Cardiac muscle cell (in vitro differentiated cells and primary cell): ENCODE measurements at places on chromosomes 1 and 21.

GRCh38 chr1:153882296-153882912, 40.4 kb downstream of the GATAD2B start:
- no peak for DNase-seq

DNA sequence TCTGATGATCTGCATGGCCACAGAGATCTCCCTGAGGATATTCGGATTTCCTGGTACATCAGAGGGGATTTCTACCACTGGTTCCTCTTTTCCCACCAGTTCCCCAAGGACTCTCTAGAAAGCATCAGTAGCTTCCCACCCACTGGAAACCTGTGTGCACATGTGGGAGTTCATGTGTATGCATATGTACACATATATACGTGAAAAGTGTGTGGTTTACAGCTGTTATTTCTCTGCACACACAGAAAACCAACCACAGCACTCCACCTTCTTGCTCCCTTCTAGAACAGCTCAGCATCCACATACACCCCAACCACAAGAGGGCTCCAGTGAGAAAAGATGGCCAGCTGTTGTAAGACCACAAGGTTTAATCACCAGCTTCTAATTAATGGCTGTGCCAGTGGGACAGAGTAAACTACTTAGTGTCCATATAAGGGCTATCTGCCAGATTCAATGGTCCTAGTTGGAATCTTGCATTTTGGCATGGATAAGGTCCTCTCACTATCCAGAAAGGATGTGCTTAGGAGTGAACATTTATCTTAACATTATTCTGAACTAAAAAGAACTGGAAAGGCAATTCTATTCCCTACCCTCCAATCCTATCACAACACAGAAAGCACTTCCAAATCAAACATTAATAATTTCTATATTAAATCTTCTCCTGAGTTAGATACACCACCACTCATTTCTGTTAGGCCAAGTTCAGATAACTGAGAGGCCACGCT, 24.1 kb downstream of the GPR3 start:
- peak; percentile 80 for DNase-seq

- DNase-seq: no peak
Measured at GRCh38 chr21:31887391-31887841, 14.6 kb downstream of the HUNK start.

DNA sequence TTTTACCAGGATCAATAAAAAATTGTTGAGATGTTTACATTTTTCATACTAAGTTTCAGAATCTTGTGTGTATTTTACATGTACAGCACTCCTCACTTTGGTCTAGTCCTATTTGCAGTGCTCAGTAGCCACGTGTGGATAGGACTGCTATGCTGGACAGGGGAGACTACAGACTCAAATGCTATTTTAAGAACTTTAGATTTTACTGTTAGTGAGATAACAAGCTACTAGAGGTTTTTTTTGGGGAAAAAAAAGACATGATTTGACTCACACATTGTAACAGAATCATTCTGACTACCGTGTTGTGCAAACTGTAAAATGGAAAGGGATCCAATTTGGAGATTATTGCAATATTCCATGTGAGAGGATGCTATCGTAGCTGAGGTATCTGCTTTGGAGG, 418.9 kb upstream of the PRMT6 start:
- peak; percentile 12 for DNase-seq

DNA sequence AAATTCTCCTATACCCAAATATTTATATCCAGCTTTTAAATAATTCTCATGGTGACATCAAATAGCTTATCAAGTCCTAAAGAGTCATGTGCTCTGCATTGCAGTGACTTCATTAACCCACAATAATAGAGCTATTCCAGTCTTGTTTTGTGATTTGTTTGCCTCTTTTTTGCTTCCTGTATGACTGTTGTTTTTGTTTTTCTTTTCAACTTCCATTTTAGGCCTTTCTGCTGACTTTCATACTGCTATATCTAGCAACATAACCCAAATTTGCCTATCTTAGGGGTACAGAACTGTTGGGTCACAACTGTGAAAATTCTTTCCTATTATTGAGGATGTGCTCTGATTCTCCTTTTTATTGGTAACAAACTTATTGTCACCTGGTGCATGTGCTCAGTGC, 30.3 kb downstream of the SPATA17 start:
- no peak for DNase-seq

DNA sequence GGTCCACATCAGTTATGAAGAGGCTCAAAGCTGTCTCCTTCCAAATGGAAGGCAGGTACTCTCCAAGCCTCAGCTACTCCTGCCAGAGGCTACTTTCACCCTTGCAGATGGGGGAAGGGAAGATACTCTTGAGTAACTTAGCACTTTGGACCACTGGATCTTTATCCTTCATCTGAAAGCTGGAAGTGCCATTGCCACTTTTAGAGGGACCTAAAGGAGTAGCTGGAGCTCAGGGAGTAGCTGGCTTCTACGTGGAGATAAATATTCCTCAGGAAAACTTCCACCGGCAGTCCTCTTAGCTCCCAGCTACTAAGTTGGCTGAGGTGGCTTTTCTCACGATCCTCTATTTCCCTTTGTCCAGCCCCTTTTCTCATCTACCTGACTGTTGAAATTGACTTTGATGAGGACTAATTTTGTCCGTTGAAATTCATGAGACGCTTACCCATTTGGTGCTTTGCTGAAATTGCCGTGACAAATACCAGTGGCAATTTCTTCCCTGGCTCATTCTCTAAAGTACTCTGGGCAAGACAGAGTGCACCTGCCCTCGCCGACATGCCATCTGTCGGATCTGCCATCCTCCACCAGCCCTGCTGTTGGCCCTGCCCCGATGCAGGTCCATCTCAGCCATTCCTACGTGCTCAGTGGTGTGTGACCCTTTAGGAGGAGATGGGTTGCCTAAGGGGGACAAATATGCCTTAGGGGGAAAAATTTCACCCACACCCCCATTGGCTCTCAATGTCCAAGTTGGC, 13.6 kb downstream of the IGSF21 start:
- no peak for DNase-seq

DNA sequence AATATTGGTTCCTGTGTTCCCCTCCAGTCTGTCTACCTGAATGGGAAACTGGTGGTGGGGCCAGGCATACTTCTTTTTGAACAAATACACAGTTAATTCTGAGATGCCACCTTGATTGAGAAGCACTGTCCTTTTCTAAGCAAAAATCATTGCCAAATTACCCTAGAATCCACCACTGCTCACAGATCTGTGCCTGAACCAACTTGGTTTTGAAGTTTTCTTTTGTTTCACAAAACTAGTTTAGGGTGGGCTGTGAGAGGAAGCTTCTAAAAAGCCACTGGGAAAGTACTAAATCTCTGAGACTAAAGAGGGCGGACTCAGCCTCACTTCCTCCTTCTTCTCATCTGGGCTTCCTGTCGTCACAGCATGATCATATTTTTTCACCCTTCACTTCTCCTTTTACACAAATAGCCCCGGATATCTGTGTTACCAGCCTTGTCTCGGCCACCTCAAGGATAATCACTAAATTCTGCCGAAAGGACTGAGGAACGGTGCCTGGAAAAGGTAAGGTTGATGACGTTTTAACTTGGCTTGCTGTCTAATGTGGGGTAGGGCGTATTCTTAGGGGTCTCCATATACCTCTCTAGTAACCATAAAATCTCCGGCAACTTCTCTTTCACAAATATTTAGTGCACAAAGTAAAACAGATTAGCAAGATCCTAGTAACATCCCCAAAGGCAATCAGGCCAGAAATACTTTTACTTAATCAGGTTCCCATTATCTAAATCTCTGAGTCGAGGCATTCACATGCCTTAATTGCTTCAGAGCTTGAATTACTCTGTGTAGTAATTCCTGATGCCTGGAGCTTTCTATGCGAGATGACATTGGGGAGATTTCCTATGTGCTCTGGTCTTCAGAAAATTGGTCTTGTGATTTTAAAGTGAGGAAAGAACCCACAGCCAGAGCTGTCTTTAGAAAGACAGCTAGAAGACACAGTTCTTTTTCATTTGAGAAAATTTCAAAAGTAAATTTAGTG, at the start of gene CD53:
TSS of gene CD53 (plus strand) at position 404 of the 976 bp plus-strand sequence. CDS start 18,261 bp downstream, outside the sequence.
- no peak for DNase-seq

DNA sequence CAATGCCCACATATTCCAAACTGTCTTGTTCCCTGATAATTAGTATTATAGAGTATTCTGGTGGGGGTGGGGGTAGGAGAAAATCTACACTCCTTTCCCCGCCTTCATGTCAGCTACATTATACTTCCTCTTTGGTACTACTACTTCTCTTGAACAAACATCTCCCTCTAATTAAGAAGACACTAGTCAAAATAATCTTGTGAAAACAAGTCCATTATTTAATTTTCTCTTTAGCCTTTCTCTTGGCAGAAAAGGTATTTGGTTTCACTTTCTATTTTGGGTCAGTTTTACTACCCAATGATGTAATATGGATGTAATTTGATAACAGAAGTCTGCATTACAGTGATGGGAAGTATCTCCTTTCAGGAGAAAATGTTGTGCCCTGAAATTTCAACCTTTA, 22.5 kb downstream of the NTMT2 start:
- no peak for DNase-seq

- DNase-seq: no peak
Measured at GRCh38 chr1:19133360-19133759, 76.7 kb downstream of the UBR4 start.

DNA sequence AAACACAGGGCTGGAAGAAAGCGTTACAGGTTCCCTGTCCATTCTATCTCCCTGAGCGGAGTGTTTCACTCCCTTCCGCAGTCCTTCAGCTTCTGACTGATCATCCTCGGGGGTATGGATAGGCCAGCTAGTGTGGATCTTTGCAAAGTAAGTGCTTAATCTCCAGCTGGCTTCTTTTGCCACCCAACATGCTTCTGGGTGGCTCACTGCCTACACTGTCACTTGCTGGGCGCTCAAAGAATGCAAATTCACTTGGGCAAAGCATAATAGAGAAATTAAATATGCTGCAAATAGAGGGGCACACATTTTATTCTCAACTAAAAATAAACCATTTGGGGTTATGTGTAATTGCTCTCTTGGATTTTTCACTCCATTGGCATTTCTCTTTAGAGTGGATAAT, 265.6 kb downstream of the TNR start:
- DNase-seq: no peak

DNA sequence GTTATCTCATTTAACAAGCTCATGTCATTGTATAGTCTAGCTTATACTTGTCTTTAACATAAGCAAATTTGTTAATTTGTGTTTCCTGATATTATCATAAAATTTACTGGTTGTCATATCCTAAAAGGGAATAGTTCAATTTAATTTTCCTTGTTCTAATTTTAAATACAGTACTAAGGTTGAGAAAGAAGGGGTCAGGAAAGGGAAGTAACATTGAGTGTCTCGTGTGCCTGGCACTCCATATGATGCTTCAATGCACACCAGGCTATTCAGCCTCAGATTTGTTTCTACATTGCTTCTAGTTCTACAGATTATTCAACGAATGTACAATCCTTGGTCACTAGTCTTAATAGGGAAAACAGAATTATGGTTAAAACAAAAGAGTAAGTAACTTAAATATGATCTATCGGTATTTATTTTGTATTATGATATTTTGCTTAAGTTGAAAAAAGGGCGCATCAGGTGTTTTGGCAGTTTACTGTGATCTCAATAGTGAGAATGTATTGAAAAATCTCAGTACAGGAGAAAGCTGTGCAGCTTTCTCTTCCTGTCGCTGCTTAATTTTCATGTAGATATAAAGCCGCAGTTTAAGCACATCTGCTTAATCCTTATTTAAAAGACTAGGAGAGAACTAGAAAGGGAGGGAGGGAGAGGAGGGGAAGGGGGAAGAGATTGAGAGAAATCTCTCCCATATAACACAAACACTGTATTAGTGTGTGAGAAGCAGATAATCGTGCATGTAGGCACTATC, 13.0 kb downstream of the PTPRC start:
- DNase-seq: no peak

DNA sequence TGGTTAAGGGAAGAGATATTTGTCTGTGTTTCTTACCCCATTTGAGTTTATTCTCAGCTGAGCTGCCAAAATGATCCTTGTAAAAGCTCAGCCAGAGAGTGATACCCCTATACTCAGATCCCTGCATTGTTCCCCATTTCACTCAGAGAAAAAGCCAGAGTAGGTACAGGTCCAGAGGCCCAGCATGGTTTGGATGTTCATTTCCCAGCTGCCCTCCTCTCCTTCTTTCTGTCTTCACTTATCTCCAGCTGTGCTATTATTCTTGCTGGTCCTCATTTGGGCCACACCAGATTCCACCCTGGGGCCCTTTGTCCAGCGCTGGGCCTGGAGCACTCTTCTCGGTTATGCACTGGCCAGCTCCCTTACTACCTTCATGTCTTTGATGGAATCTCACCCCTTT, 187.7 kb downstream of the CHRM3 start:
- no peak for DNase-seq

DNA sequence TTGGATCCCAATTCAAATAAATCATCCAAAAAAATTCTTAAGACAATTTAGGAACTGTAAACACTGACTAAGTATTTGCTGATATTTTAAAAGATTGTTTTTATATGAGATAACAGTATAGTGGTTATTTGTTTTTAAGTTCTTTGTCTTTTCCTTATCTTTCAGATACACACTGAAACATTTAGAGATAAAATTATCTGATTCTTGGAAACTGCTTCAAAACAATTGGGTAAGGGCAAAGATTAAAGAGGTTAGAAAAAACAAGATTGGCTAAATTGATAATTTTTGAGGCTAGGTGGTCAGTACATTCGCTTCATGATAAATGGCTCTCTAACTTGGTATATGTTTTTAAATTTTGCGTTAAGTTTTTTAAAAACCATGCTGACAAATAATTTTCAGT, 117.3 kb downstream of the PSMG1 start:
- no peak for DNase-seq

GRCh38 chr1:247456021-247456420, 1.9 kb downstream of the OR2B11 start:
- no peak for DNase-seq

- DNase-seq: no peak
Measured at GRCh38 chr1:94002046-94002787, 93.0 kb upstream of the GCLM start.

- peak; percentile 27 for DNase-seq
Measured at GRCh38 chr1:29398431-29398830, 162.1 kb downstream of the PTPRU start.

GRCh38 chr1:101203820-101204540, 32.8 kb upstream of the S1PR1 start:
- DNase-seq: peak; percentile 92

DNA sequence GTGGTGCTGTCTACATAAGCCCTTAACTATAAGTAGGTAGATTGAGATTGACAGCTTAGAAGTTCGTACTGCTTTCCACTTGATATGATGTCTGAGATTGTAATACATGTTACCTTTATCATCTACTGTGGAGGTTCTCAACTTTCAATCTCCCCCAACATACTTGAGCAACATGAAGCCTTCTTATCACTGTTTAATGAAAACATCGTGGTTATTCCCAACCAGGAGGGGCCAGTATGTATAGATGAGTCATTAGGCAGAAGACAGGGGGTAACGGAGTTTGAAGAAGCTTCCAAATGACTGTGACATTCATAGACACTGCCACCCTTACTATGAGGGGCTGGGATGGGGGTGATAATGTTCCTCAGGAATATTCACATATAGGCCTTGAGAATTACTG, 36.0 kb downstream of the CENPF start:
- no peak for DNase-seq

GRCh38 chr21:24115141-24115540, 1492.1 kb downstream of the MRPL39 start:
- no peak for DNase-seq
